NCI-H1436 treated with DMSO at 0.1 percent for 48 hours (cell line): ENCODE measurements at places on chromosomes 2 and 18.

GRCh38 chr18:22344908-22345670, 72.6 kb downstream of the CTAGE1 start:
- DNase-seq: no peak

DNA sequence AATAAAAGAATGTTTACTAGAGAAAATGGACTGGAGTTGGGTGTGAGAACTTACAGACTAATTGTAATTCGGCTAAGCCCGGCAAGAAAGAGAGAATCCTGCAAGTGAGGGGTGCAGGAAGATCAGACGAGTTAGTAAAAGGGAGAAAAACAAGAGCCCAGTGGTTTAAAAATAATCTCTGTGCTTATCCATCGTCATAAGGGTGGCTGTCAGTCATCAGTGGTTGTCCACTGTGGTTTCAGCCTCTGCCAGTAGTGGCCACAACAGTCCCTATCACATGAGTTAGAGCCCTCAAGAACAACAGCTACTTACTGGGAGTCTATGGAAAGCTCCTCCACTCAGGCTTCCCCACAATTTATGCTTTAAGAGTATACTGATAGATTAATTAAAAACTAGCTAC, 239.8 kb downstream of the SETBP1 start:
- DNase-seq: no peak

GRCh38 chr2:86520153-86520552, 43.1 kb downstream of the CHMP3 start:
- DNase-seq: no peak

- DNase-seq: no peak
Observed at GRCh38 chr2:236661061-236661761, 91.6 kb downstream of the ACKR3 start.

DNA sequence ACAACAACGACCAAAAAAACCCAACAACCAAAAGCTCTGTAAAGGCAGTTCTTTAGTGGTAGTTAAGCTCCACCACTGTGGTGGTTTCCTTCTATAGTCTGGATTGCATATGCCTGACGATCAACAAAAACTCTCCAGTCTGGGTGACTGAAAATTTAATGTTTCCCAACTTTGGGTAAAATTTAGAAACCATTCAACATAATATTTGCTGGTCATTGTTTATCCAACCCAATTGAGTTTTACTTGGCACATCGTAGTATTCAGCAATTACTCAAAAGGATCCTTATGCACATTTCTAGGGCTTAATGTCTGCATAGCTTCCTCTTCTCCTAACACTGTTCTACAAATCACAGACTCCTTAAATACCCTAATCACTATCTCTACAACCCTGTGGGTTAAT, 1080.2 kb upstream of the NRXN1 start:
- no peak for DNase-seq

DNA sequence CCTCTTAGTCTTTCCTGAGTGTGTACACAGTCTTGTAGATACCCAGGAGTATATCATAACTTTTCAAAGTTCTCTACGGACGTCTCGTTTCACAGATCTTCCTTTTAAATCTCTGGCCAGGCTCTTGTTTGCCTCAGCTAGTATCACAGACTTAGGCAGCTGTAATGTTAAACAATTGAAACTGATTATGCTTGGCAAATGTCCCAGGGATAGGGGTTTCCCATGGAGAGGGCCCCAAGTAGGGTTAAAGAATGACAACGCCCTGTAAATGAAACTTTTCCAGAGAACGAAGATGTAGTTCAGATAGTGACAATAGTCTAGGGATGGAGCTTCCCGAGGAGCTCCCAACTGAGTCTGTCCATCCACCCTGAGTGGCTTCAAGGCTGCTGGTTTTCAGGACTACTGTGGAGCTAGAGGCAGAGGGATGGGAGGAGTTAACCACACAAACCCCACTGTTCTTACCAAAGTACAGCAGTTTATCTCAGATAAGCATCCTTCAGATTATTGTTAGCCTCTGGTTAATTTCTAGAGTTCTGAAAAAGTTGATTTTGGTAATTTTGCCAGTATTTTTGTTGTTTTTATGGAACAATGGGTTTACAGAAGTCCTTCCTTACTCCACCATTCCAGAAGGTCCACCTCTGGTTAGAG, 9.1 kb downstream of the NEURL3 start:
- DNase-seq: no peak

- DNase-seq: no peak
Observed at GRCh38 chr2:241139531-241140444, 9.5 kb downstream of the PASK start.

DNA sequence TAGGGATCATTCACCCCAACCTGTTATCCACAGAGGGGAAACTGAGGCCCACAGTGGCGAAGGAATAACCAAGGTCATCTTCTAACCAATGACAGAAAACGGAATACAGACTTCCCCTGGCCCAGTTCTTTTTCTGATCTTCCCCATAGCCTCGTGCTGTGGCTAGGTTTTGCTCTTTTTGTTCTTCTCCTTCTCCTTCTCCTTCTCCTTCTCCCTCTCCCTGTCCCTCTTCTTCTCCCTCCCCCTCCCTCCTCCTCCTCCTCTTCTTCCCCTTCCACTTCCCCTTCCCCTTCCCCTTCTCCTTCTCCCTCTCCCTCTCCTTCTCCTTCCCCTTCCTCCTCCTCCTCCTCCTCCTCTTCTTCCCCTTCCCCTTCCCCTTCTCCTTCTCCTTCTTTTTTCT, 12.9 kb upstream of the TWIST2 start:
- DNase-seq: no peak

GRCh38 chr2:157587576-157587975, 41.1 kb downstream of the ACVR1C start:
- no peak for DNase-seq

DNA sequence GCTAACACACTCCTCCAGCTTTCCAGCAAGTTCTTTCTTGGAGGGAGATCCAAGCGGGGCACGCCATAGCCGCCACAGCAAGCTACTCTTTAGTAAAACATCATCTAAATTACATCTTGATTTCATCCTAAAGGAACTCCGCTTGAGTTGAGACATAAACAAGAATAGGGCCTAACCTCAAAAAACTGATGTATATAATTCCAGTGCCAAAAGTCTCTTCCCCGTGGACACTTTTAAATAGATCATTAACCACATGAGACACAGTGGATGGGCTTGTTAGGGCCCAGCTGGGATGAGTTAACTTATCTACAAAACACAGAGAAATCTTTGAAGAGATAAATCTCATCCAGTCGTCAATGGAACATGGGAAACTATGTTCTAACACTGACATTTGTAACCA, 20.8 kb upstream of the MLPH start:
- DNase-seq: no peak

GRCh38 chr18:31261792-31262582, 56.0 kb upstream of the DSG1 start:
- no peak for DNase-seq

DNA sequence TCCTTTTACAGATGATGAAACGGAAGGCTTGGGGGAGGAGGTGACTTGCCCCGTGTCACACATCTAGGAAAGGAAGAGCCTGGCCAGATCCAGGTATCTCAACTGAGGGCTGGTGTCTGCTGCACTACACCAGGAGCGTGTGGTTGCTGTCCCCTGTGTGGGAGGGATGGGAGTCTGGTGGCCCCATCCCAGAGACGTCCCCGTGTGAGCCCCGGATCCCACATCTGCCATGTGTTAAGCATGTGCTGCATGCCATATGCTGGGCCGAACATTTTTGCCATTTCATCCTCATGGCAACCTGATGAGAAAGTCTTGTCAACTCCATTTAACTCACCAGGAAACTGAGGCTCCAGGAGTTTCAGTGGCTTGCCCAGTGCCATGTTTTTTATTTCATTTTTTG, 4.2 kb downstream of the GAREM2 start:
- no peak for DNase-seq

DNA sequence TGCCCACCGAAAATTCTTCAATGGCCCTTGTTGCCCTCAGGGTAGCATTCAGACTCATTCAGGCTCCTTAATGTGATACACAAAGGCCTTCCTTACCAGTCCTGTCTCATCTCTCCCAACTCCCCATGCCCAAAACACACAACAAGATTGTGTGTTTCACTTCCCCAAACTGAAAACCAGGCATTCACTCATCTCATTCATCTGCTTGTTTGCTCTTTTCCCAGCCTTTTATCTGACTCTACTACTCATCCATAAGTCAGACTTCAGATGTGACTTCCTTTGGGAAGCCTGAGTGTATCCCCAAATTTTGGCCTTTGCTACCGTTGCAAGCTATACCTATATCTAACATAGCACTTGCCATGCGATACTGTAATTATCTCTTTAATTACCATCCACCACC, 9.7 kb upstream of the SLC39A10 start:
- DNase-seq: no peak

DNA sequence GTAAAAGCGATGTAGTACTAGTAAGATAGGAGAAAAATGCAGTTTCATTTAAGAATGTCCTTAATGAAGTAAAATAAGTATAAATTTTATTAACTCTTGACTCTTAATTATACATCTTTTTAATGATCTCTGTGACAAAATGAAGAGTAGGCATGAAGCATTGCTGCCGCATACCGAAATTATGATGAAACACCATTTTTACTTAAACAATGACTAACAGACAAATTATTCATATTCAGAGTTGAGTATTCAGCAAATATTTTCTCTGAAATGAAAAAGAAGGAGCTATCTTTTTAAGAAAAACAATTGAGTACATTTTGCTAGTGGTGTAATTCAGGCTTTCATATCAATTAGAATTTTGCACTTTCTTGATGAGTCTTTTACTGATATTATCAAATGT, 150.6 kb upstream of the DOCK10 start:
- DNase-seq: no peak
